Esophagus squamous epithelium (tissue), 5 donors: ENCODE measurements at places on chromosomes 6 and 20.

DNA sequence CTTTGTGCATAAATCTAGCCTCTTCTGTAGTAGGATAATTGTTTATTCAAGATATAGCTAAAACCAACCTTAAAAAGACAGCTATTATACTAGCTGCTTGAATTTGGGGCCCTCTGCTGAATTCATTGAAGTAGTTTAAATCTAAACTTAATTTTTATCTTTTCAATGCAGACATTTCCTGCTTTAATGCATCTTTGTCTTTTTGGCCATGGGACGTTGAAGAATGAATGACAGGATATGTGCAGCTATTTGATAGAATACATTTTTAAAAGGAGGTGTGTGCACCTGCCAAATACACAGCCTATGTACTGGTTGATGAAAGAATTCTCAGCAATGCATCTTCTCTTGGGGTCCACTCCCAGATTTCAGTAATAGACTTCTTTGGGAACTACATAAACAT lies 524.9 kb downstream of the PHF3 start:
- no peak for DNase-seq
- H3K4me3 ChIP-seq: no peak overlapping the region
- no peaks in the 10 kb centered on the region for H3K27me3 ChIP-seq
- H3K36me3 ChIP-seq: no peaks in the 10 kb centered on the region
- H3K27ac ChIP-seq: no peak overlapping the region

- no peaks in the 10 kb centered on the region for H3K4me1 ChIP-seq
- no peaks in the 10 kb centered on the region for H3K27me3 ChIP-seq
- no peak for DNase-seq
- H3K27ac ChIP-seq: no peak overlapping the region
- H3K36me3 ChIP-seq: no peaks in the 10 kb centered on the region
- H3K4me3 ChIP-seq: no peak overlapping the region
Observed at GRCh38 chr20:22525821-22526220, 58.6 kb downstream of the FOXA2 start.

GRCh38 chr20:10603378-10603777 lies 70.4 kb downstream of the JAG1 start:
- peak overlapping the region; percentile 56 for H3K27ac ChIP-seq
- no peaks in the 10 kb centered on the region for H3K36me3 ChIP-seq
- H3K4me1 ChIP-seq: peaks cover 44% of the 10 kb centered on the region
- no peaks in the 10 kb centered on the region for H3K27me3 ChIP-seq
- DNase-seq: no peak
- no peak overlapping the region for H3K4me3 ChIP-seq

- no peaks in the 10 kb centered on the region for H3K36me3 ChIP-seq
- no peaks in the 10 kb centered on the region for H3K27me3 ChIP-seq
- no peak overlapping the region for H3K27ac ChIP-seq
- no peaks in the 10 kb centered on the region for H3K4me1 ChIP-seq
Observed at GRCh38 chr6:15930207-15930606, 198.7 kb upstream of the MYLIP start.
